ENCODE measurements at places on chromosomes 1 and 21.

DNA sequence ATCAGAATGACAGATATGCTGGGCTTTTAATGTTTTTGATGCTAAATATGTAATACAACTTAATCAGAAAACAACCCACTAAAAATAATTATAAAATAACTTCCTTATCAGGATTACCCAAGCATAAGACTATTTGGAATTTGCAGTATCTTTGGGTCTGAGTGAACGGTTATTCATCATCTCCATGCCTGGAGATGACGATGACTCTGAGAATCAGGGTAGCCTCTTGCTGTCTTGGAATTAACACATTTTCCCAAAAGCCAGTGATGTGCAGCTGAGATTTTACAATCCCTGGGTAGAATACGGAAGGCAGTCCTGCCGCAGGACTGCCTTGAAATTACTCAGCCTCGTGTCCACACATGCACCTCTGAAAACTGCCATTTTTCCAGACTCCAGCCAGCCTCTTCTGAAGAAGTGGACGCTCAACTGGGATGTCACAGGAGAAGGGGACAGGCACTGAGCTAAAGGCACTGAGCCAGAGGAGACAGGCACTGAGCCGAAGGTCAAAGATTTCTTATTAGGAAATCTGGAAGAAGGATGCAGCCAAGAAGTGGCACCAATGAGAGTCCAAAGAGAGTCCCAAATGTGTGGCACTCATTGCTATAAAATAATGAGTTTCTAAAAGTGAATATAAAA lies 85.5 kb downstream of the PGBD5 start:
- no peak for DNase-seq

- no peak for DNase-seq
Observed at GRCh38 chr1:55793856-55794255, 578.7 kb upstream of the USP24 start.

- DNase-seq, result no peak
Observed at GRCh38 chr1:31957701-31958674, 19.8 kb upstream of the PTP4A2 start.

DNA sequence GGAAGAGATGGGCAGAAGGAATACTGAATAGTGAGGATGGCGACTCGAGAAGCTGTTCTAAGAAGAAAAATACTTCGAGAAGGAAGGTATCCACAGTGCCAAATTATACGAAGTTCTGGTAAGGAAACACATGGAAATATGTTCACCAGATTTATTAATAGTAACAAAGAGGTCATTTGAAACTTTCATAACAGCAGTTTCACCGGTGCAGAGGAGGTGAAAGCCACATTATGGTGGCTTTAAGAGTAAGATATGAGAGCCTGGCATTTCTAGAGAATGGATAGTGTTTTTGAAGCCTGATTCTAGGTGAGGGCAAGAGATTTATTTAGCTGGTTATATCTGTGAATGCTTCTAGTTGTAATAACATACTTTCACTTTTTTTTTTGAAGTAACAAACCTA lies 56.2 kb downstream of the DPYD start:
- DNase-seq, result no peak

DNA sequence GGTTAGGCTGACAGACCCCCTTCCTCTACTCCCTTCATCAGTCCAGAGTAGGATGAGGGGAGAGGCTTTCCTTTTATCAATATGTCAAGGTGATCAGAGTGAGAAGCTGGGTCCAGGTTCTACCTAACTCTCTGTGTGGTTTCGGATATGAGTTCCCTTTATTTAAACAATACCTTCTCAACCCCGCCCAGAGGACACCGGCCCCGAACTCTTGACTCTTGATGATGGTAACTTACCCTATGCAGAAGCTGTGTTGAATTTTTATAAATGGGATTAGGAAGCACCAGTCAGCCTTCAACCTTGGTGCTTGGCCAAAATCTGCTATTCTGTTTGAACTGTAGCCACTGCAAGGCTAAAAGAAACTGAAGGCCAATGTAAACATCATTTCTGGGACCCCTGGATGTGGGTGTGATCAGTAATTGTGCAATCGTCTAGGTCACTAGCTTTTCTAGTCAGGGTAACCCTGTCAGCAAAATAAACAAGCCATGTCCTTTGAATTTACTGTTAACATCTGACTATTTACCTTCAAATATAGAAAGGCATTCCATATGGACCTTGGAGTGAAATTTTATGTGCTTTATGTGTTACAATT lies 398.3 kb downstream of the SEC16B start:
- no peak for DNase-seq

DNA sequence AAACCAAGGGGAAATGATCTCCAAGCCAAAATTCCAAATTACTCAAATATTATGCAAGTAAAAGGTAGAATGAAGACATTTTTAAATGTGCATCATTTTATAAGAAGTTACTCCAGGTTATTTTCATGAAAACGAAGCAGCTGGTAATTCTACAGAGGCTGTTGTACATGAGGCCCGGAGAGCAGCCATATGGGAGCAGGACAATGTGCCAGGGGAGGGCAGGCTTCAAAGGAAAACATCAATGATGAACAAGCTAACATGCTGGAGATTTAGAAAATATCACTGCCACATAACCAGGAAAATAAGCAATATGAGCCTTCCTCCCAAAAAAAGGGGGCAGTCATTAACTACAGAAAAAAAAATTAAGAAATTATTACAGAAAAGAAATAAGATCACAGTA lies 109.1 kb downstream of the TIAM1 start:
- no peak for DNase-seq

DNA sequence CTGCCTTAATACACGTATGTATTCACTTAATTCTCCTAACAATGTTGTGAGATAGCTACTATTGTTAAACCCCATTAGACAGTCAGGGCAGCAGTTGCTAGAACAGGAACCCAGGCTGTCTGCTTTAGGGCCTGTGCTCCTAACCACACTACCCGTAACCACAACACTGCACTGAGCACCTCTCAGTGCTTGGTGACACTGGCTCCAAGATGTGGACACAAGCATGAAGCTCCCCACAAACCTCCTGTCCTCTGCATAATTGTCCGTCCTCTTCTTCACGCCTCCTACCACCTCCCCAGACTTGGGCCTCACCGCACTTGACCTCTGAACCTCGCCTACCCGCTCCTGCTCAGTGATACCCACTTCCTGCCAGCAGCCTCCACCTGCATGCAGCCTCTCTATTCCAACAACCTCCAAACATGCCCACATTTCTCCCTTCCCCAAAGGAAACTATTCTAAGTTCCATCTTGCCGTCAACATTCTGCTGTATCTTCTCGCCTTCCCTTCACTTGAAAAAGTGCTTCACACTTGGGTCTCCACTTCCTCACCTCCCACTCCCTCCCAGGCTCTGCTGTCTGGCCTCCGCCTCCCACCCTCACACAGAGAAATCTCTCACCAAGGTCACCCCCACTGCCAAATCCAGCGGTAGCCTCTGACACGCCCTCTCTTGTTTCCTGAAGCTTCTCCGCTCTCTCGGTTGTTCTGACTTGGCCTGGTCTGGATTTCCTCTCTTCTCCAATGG lies 14.6 kb upstream of the AHDC1 start:
- no peak for DNase-seq

GRCh38 chr1:18385239-18385790 lies 95.4 kb upstream of the KLHDC7A start:
- peak; percentile 63 for DNase-seq

DNA sequence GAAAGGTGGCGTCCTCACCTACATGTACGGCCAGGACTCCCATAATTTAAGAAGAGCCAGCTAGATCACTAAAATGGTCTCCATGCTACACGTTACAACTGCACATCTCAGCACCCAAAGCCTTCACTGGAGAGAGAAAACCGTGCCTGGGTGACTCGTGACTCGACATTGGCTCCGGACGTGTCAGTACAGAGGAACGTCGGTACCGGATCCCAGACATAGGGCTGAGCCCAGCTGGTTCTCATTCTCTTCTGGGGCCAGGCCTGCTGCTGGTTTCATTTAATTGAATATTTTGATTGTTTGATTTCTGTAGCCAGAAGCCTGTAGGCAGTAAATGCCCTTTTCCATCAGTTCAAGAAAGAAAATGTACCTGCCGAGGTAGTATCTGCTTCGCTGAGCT lies 93.1 kb downstream of the HHIPL2 start:
- no peak for DNase-seq

DNA sequence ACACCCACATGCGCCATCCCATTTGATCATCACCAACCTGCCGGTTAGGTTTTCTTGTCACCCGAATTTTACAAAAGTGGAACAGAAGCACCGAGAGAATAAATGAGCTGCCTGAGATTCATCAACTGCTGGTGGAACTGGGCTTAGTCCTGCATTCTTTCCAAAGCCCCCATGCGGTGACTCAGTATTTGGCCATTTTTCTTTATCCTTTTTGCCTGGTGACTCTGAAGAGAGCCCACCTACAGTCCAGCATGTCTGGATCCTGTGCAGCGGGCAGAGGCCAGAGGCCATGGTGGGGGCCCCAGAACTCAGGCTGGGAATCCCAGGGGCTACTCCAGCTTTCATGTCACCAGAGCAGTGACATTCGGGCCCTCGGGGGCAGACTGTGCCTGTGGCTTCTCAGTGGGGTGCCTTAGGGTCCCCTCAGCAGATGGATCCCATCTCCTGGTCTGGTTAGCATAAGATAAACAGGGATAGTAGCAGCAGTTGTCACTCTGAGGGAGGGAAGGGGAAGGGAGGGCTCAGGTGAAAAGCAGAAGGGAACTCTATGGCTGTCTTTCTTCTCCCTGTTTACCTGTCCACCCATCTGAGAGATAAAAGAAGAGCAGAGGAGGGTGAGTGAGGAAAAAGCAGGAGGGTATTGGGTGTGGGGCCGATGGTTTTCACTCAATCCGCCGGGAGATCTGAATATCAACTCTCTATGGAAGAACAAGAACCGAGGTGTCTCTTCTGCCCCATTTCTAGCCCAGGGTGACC lies 63.2 kb downstream of the KIF26B start:
- no peak for DNase-seq

DNA sequence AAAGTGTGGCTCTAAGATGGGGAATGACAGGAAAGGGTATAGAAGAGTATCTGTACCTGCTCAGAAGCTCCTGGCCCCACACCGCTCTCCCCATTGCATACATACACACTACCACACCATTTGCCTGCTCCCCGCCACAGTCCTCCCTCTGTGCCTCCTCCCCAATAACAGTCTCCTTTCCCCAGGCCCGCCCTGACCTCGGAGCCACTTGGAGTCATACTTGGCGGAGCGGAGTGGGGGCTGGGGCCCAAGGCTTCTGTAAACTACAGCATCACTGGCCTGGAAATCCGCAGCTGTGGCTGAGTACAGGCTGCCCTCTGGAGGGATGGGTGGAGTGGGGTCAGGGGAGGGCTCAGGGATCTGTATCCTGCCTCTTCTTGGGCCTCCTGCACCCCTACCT lies 8.6 kb downstream of the SEMA6C start:
- DNase-seq, result no peak

DNA sequence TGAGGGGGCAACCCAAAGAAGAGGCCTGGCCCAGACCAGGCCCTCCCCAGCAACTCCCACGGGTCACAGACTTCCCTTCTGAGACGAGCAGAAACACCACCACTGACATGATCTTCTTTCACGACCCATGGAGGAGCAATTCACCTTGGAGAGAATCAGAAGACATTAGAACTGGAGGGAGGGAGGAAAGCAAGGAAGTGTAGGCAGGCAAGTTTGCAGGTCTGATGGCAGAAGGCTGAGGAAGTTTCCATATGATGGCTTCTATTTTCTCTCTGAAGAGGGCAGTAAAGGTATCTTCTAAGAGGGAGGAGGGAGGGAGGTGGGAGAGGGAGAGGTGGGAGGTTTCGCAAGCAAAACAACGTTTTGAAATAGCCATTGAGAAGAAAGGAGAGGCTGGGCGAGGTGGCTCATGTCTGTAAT lies 1.4 kb upstream of the UBXN10 start:
- DNase-seq, result no peak

DNA sequence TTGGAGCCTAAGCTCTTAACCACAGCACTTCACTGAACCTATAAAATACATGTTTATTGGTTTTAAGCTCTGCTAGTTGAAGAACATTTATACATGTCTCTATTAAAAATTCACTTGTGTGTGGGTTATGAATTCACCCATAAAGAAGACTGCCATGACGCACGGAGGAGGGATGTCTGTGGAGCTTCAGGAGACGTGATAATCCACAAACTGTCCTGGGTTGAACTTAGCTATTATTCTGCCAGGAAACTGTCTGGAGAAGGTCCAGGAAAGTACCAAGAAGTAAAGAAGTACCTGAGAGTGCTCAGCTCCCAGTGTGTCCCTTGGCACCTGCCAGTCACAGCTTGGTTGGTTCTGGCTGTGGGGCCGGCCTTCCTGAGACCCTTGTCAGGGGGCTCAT lies 56.3 kb downstream of the DDR2 start:
- DNase-seq, result no peak

GRCh38 chr1:22636927-22637326 lies 499 bp downstream of the C1QA start:
- no peak for DNase-seq

DNA sequence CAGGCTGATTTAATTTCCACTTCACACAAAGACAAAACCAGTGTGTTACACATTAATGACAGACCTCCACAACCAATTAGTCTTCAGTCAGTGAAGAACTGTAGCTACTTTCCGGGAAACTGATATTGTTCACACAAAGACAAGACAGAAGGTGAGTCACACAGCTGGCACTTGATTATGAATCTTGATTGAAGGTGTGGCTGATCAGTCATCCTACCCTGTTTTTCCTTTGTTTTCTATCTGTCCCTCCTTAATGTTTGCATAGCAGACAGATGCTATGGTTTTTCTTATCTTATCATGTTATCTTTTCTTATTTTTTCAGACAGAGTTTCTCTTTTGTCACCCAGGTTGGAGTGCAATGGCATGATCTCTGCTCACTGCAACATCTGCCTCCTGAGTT lies 185.1 kb upstream of the GREM2 start:
- no peak for DNase-seq

DNA sequence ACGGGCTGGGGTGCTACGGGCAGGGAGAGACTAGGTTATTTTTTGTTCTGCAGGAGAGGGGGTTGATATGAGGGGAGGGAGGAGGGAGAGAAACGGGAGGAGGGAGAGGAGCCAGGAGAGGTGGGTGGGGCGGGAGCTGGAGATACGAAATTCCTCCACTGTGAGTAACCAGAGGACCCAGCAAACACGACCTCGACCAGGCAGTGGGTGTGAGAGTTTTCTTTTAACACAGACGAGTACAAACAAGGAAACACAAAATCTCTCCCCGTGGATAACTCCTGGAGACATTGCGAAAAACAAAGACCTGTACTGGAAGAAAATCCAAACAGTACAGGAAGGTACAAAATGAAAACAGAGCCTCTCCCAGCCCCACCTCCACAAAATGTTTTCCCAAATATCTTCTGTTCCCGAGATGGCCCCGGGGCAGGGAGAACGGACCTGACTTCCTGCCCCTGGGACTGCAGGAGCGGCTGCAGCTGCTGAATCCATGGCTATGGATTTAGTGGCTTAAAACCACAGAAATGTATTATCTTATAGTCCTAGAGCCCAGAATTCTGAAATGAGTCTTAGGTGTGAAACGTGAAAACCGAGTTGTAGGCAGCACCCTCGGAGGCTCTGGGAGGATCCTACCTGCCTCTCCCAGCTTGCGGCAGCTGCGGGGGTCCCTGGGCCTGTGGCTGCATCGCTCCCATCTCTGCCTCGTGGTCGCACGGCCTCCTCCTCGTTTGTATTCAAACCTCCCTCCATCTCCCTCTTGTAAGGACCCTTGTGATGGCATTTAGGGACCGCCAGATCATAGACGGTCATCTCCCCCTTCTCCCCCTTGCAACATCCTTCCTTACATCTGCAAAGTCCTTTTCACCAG lies 82.2 kb downstream of the RIPK4 start:
- DNase-seq, result no peak

Measured in NCI-H526 treated with DMSO at 0.1 percent for 48 hours (cell line).